GM23248 (cell line): ENCODE measurements at places on chromosomes 3 and 15. TPM values are rescaled to one million over a fixed set of nuclear protein-coding genes. Genes with fewer than 3 reads are reported as not detected.

GRCh38 chr3:122076491-122077292 lies 21.5 kb downstream of the CD86 start:
- no peak for DNase-seq
- H3K4me3 ChIP-seq = no peak overlapping the region
- H3K27ac ChIP-seq = no peak overlapping the region
- no peaks in the 10 kb centered on the region for H3K4me1 ChIP-seq

The GOLGA6A gene
- total RNA-seq = not detected in 2 replicates

DNA sequence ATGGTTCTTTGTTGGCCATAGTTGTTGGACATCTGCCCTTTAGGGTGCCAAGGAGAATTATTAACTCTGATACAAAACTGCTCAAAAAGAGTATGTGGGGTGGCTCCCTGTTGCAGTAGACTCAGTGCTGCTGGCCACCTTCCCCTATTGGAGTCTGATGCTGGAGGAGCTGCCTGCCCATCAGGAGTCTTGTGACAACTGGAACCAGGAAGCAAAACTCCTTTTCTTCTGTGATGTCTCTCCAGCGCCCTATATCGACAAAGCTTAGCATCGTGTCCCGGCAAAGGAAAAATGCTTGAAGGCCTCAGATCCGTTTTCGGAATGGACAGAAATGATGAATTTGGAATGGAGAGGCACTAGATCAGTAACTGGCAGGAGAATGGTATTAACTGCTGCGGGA lies 23.5 kb downstream of the PAK2 start:
- no peak overlapping the region for H3K27ac ChIP-seq
- peaks cover 2% of the 10 kb centered on the region; the same call in 1 of the 2 replicates for H3K4me1 ChIP-seq
- no peaks in the 10 kb centered on the region for H3K36me3 ChIP-seq
- H3K27me3 ChIP-seq = no peaks in the 10 kb centered on the region
- no peak for DNase-seq

DNA sequence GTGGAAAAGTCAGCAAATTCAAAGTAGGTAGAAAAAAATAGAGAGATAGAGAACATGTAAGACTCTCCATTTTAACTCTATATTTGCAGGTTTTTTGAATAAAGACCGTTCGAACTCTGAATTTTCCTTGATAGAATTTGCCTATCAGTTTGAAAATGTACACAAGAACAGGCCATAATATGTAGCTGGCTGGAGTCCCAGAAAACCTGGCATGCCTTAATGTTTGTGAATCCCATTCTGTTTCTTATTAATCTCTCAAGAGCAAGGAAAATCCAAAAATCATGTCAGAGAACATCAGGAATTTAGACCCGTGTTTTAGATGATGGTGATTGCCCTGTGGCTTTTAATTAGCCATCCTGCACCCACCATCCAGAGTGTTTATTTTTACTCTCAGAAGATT lies 7.2 kb upstream of the CFAP161 start:
- no peaks in the 10 kb centered on the region for H3K27me3 ChIP-seq
- DNase-seq = no peak

- H3K4me1 ChIP-seq = no peaks in the 10 kb centered on the region
- no peaks in the 10 kb centered on the region for H3K27me3 ChIP-seq
- H3K4me3 ChIP-seq = no peak overlapping the region
- no peaks in the 10 kb centered on the region for H3K36me3 ChIP-seq
- DNase-seq = no peak
- no peak overlapping the region for H3K27ac ChIP-seq
These were observed 51.8 kb upstream of the CDAN1 start for GRCh38 chr15:42788725-42789124.

DNA sequence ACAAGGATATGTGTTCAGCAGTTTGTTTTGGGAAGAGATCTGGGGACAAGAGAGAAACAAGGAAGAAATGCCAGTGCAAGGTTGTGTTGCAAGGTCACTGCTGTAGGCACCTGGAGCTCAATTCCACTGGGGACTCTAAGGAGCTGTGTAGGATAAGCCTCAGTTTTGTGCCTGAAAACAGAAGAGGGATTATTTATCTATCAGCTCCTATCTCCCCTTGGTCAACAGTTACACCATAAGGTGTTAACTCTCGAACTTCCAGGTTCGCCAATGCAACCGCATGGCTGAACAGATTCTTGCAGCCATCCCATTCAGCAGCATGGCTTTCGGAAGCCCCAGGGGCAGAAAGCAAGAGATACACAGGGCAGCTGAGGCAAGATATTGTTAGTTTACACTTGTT lies 41.6 kb upstream of the CNOT10 start:
- no peak overlapping the region for H3K27ac ChIP-seq
- no peaks in the 10 kb centered on the region for H3K36me3 ChIP-seq
- no peak overlapping the region for H3K4me3 ChIP-seq
- H3K4me1 ChIP-seq = no peaks in the 10 kb centered on the region
- H3K27me3 ChIP-seq = no peaks in the 10 kb centered on the region; the same call in 1 of the 2 replicates
- DNase-seq = no peak

The LRRIQ4 gene
- not detected in 2 replicates for total RNA-seq

- no peaks in the 10 kb centered on the region for H3K4me1 ChIP-seq
- no peaks in the 10 kb centered on the region for H3K27me3 ChIP-seq
- no peak overlapping the region for H3K27ac ChIP-seq
- DNase-seq = no peak
These were observed 75.8 kb downstream of the STXBP5L start for GRCh38 chr3:120983841-120984240.

- no peak overlapping the region for H3K4me3 ChIP-seq
- DNase-seq = peak; percentile 82
- no peaks in the 10 kb centered on the region for H3K27me3 ChIP-seq
- 0 out of 2 replicates have a peak, but pooled peaks cover 3% of the 10 kb centered on the region for H3K4me1 ChIP-seq
These were observed 544.8 kb downstream of the AGBL1 start for GRCh38 chr15:86624261-86625036.

GRCh38 chr15:42933886-42934667 lies 13.5 kb upstream of the TTBK2 start:
- H3K4me1 ChIP-seq = no peaks in the 10 kb centered on the region
- no peak overlapping the region for H3K27ac ChIP-seq
- H3K36me3 ChIP-seq = no peaks in the 10 kb centered on the region
- H3K4me3 ChIP-seq = no peak overlapping the region
- no peak for DNase-seq

DNA sequence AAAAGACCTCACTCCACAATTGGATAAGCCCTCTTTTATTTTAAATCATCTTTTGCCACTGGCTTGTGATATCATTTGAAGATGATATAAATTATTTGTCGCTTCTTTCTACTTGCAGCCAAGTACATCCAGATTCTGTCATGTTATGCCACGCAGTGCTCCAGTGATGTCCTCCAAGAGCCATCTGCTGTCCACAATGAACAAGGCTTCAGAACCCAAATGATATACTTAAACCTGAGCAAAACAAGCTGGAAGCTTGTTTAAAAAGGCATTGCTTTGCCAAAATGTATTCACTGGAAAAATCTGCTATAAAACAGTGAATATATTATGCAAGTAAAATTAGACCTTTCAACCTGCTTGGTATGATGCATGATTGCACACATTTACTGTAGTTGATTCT lies 58.8 kb upstream of the ARL6 start:
- no peaks in the 10 kb centered on the region for H3K27me3 ChIP-seq
- DNase-seq = no peak

GRCh38 chr3:43497905-43498365 lies 123.9 kb downstream of the ANO10 start:
- no peak overlapping the region for H3K4me3 ChIP-seq
- peak; percentile 61 for DNase-seq
- no peaks in the 10 kb centered on the region for H3K36me3 ChIP-seq
- peak overlapping the region; percentile 23; the same call in 1 of the 2 replicates for H3K27ac ChIP-seq

The XCR1 gene
- total RNA-seq = not detected in 2 replicates

The CAMKV gene
- total RNA-seq = not detected in 2 replicates

The CPEB1 gene
- 8.6 and 15.9 TPM in 2 replicates for total RNA-seq

DNA sequence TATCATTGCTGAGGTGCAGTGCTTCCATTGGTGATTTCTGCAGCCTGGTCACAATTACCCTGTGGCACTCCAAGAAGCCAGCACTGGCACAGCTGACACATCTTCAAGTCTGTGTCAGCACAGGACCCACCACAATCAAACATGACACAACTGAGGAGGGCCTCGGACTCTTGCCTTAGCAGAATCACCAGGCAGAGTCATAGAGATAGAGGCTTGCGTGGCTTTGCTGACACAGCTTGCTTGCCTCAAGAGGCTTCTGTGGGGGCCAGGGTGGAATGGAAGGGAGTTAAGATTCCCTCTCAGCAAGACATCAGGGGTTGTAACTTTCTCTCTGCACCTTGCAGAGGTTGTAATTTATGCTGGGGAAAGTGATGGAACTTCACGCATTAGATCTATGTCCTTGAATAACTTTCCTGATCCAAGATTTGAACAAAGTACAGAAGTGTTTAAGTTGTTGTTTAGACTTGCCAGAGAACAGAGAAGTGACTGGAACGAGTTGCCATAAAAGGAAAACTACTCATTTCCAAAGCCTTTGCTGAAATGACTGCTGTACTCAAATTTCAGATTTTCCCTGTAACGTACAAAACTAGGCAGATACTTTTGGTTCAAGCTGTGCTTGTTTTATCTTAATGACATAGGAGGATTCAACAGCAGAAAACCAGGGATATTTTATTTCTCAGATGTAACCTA lies 170.7 kb downstream of the DIPK2A start:
- H3K27me3 ChIP-seq = no peaks in the 10 kb centered on the region
- H3K27ac ChIP-seq = peak overlapping the region; percentile 53
- peaks cover 10% of the 10 kb centered on the region for H3K4me1 ChIP-seq
- H3K36me3 ChIP-seq = no peaks in the 10 kb centered on the region

- H3K4me1 ChIP-seq = peaks cover 34% of the 10 kb centered on the region
- peak overlapping the region; percentile 65 for H3K27ac ChIP-seq
- peak overlapping the region; percentile 13; the same call in 1 of the 2 replicates for H3K4me3 ChIP-seq
- H3K36me3 ChIP-seq = no peaks in the 10 kb centered on the region
These were observed 22.0 kb downstream of the GASK1A start for GRCh38 chr3:43001094-43001553.

DNA sequence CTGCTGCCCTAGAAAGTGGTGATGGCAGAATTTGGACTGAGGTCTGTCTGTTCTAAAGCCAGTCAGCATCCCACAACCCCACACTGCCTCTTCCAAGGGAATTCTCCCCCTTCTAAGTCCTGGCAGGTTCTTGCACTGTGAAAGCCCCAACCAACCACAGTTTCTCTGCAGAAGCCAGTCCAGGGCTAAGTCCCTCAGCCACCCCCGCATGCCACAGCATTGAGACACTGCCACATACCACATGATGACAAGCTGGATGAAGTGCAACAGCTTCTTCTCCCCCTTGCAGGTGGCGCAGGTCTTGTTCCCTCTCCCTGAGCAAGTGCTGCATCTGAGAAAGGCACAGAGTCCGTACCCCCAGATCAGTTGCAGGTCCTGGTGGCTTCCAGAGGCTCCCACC lies 18.6 kb downstream of the SSUH2 start:
- DNase-seq = peak; percentile 65
- H3K36me3 ChIP-seq = no peaks in the 10 kb centered on the region
- no peak overlapping the region for H3K27ac ChIP-seq
- H3K4me1 ChIP-seq = peaks cover 49% of the 10 kb centered on the region

The SAMMSON gene
- not detected in 2 replicates for total RNA-seq

DNA sequence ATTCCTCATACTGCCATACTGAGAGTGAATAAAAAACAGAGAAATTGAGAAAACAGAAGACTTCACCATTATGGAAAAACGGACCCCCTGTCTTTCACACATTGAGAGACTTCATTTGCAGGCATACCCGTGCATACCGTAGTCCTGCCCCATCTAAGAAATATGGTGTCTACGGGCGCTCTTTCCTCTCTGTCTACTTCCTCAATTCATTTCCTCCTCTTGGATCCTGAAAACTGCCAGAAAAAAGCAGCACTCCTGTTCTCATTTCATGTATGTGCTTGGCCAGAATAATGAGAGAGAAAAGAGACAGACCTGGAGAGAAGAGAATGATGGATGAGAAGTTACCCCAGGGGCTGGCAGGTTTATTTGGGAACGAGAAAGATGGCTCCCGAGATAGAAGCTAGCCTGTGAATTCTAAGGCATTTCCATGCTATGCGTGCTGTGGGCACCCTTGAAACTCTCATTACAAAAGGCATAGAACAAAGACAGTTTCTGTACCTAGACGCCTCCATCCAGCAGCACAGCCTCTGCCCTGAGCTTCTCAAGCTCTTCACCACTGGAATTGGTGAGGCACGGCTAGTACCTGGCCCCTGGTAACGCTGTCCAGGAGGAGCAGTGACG lies 62.5 kb upstream of the EPHB3 start:
- peaks cover 4% of the 10 kb centered on the region; the same call in 1 of the 2 replicates for H3K4me1 ChIP-seq
- H3K27me3 ChIP-seq = peaks cover 16% of the 10 kb centered on the region
- H3K27ac ChIP-seq = no peak overlapping the region
- no peaks in the 10 kb centered on the region for H3K36me3 ChIP-seq

The ERC2 gene
- not detected in 2 replicates for total RNA-seq
